ENCODE measurements at places on chromosomes 1 and 21.

DNA sequence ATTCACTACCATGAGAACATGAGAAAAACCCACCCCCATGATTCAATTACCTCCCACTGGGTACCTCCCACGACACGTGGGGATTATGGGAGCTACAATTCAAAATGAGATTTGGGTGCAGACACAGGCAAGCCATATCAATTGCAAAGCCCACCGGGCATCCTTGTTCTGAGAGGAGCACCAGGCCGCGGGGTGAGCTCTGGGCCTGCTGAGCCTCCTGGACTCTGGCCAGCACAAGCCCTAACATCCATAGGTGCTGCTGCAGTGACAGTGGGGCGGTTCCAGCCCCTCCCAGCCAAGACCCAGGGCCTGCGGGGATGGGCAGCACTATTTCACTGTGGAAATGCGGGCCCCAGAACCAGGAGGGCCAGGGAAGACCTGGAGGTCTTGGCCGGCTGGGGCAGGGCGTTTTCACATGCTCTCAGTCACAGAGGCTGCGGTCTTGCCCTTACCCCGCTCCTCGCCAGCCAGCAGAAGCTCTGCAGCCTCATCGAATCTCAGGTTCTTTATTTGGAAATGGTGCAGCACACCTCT lies 103.8 kb downstream of the PCBP3 start:
- DNase-seq, result no peak

- no peak for DNase-seq
Observed at GRCh38 chr21:46031484-46031883, 49.9 kb downstream of the COL6A1 start.

DNA sequence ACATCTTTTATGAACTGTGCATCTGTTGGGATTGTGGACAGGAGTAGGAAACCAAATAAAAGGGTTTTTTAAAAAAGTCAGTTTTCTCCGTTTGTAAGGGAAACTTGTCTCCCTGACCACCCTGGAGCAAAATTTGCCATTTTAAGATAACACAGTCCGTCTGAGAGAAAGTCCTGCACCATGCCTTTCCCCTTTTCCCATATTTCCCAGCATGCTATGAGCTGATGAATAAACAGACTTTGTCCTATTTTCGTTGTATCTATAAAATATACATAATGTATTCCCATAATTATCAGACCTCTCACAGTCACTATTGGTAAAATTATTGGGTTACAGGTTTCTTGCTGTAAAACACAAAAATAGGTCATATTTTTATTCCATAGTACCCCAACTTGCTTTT lies 1.7 kb upstream of the AKT3 start:
- DNase-seq, result no peak

DNA sequence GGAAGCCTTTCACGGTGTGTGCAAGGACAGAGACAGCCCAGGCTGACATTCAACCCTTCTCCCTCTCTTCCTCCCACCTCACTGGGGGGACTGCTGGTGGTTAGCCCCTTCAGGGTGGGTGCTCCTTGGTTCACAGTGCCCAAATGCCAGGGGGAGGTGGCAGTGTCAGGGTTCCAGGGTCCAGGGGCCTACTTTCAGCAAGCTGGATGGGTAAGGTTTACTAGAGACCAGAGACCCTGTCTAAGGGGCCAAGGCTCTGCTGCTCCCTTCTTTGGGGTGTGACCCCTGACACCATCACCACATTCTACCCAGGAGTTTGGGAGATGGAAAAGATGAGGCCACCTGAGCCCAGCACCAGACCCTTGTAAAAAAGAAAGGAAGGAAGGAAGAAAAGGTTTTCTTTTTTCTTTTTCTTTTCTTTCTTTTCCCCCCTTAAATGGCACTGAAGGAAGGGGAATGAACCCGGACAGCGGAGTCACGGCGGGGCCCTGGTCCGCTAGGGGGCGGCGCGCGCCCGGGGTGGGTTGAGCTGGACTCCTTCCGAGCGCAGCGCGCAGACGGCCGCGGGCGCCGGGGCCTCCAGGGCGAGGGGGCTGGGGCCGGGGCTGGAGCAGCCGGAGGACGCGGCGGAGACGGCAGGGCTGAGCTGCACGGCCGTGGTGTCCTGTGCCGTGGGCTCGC lies 18.8 kb downstream of the KNCN start:
- DNase-seq, result peak; percentile 42

DNA sequence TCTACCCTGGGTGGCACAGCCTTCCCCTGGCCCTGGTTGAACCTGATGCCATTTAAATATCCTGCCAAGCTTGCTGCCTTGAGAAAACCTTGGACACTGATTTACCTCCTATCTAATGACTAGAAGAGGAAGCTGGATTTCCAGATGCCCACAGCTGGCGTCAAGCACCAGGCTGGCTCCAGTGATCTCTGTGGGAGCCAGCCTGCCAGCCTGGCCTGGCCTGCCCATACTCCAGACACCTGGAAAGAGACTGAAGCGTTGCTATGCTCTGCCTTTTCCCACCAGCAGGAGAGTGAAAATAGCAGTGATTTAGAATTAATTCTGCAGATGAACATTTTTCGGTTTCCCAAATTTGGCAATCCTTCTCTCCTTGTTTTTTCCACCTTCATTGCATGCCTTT lies 11.5 kb upstream of the EIF4G3 start:
- DNase-seq, result no peak

Measured in fibroblast of the aortic adventitia (primary cell).